ENCODE measurements at places on chromosomes 4 and X. TPM values are rescaled to one million over a fixed set of nuclear protein-coding genes. Genes with fewer than 3 reads are reported as not detected.

DNA sequence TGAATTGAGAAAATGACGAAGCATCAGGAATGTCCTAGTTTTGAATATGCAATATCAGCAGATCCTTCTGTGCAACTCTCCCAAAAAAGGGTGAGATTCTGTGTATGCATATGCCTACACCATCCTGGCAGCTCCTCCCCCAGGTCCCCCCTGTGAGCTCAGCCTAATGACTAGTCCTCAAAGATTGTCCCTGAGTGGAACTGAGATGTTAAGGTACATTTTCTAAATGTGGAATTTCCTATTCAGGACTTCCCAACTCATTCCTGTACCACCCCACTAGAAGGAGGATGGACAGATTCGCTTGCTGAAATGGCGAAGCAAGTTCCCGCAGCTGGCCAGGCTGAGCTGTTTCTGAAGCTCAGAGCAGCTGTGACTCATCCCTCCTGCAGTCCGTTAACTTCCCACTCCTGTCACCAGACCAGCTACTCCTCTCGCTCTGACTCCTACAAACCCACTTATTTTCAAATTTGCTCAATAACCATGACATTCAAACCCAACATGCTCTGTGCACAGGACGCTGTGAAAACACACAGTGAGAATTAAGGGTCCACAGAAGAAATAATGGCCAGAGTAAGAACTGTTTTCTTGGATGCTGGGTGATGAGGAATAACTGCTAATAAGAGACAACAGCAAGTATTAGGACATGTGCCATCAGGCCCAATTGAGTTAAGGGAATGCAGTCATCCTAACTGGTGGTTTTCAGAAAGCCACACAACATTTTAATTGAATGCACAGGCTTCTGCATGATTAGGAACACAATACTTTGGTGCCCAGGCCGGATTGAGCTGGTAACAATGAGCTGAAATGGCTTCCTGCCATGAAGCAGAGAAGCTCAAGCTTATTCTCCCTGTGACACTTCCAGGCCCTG, 40.0 kb upstream of the IRF2 start:
- peak; percentile 72 for DNase-seq

- no peak for DNase-seq
Observed at GRCh38 chrX:54496517-54496852, 451 bp upstream of the FGD1 start.

DNA sequence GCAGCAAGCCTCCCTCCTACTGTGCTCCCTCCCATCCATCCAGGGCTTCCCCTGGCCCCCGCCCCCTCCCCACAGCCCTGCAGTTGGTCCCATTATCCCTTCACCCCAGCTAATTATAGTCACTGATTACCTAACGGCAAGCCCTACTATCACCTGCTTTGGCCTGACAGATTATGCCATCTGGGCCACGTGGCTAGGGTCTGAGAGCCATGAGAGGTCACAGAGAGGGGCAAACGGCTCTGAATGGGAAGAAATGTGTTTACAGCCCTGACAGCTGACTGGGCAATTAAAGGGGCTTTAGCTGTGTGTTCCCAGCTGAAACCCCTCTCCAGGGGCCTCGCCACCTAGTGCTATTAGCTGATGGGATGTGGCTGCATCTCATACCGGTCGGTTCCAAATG, 134.4 kb upstream of the CPEB2 start:
- DNase-seq, result peak; percentile 58

GRCh38 chr4:89152972-89153371, 41.6 kb downstream of the TIGD2 start:
- DNase-seq, result no peak

- no peak for DNase-seq
Observed at GRCh38 chrX:117996408-117996807, 120.2 kb downstream of the KLHL13 start.

AKAP17A gene
- polyA plus RNA-seq, result 36.5 TPM

STARD8 gene
- 16.9 TPM for polyA plus RNA-seq
